ENCODE measurements at places on chromosomes 16 and 17.

DNA sequence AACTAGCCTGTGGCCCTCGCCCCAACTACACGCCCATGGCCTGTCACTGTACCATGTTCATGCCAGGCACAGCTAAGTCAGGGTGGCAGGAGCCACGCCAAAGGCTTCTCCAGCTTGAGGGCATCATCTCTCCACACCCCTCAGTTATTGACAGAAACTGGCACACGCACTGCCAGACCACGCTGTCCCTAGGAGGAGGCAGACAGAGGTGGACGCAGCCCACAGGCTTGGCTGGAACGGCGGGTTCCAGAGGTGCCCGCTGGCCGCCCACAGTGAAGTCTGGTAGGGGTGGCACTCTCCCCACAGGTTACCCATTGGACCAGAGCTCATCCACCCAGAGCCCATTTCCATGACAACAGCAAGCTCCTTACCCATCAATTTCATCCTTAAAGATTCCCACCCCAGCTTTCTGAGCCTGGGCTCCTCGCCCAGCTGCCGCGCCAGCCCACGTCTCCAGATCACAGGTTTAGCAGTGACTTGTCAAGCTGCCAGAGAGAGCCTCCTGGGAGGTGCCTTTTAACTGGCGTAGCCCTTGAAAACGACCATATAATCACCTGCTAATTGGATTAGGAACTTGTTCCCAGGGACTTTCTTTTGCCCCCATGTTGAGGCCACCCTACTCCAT, 27.9 kb downstream of the RPRML start:
- H3K27ac ChIP-seq, result no peak overlapping the region
- peak; percentile 48 for DNase-seq
- H3K4me1 ChIP-seq, result no peaks in the 10 kb centered on the region
- no peaks in the 10 kb centered on the region for H3K27me3 ChIP-seq
- H3K4me3 ChIP-seq, result no peak overlapping the region
- H3K36me3 ChIP-seq, result peaks cover 7% of the 10 kb centered on the region

DNA sequence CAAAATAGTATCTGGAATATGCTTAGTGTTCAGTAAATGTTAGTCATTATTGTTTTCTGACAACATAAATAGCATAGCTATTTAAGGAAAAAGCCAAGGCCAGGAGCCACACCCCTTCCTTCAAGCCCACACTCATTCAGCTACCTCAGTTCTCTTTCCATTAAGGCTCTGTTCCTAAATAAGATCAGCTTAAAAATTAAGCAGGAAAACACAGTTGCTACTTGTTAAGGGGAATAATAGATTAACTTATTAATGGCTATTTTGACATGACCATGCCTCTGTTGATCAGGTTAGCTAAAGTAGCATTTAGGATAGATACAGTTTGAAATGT, 158.1 kb downstream of the CHD9 start:
- H3K4me3 ChIP-seq, result no peak overlapping the region
- no peaks in the 10 kb centered on the region for H3K27me3 ChIP-seq
- H3K27ac ChIP-seq, result no peak overlapping the region
- no peak for DNase-seq
- H3K4me1 ChIP-seq, result peaks cover 75% of the 10 kb centered on the region

DNA sequence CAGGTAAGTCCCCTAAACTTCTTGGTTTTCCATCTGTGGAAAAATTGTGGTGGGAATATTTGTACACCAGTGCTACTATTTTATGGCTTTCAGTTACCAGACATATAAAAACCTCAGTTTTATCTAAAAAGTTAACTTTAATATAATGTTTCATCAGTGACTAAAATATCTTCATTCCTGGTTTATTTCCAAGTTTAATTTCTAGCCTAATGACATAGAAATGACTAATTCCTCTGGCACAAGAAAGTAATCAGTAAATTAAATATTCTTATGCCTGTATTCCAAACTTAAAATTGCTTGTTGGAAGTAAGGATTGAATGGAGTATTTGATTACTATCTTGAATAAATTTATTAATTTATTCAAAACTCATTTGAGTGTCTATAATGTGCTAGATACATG, 757.0 kb downstream of the CDH11 start:
- H3K4me3 ChIP-seq, result no peak overlapping the region
- no peaks in the 10 kb centered on the region for H3K36me3 ChIP-seq
- H3K27ac ChIP-seq, result no peak overlapping the region
- no peaks in the 10 kb centered on the region for H3K4me1 ChIP-seq
- no peak for DNase-seq

DNA sequence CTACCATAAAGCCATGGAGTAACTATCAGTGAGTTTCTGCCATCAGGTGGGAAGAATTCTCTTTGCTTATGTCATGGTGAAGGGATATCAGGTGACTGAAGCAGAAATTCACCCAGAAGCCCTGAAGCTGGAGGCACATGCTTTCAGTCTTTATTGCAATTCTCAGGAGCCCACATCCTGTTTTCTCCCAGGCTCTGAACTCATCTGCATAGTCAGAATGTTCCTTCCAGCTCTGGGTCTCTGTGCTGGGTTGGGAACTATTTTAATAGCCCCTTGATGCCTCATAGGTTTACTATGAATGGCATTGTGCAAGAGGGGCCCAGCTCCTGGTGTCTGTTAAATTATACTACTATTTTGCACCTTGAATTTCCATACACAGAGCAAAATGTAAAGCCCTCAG, 198.4 kb upstream of the SOX9 start:
- no peaks in the 10 kb centered on the region for H3K27me3 ChIP-seq
- H3K4me1 ChIP-seq, result no peaks in the 10 kb centered on the region
- no peaks in the 10 kb centered on the region for H3K36me3 ChIP-seq
- no peak overlapping the region for H3K4me3 ChIP-seq

- H3K27ac ChIP-seq, result no peak overlapping the region
- H3K4me3 ChIP-seq, result no peak overlapping the region
- no peak for DNase-seq
- H3K27me3 ChIP-seq, result no peaks in the 10 kb centered on the region
Observed at GRCh38 chr17:67628580-67629013, 89.1 kb upstream of the NOL11 start.

DNA sequence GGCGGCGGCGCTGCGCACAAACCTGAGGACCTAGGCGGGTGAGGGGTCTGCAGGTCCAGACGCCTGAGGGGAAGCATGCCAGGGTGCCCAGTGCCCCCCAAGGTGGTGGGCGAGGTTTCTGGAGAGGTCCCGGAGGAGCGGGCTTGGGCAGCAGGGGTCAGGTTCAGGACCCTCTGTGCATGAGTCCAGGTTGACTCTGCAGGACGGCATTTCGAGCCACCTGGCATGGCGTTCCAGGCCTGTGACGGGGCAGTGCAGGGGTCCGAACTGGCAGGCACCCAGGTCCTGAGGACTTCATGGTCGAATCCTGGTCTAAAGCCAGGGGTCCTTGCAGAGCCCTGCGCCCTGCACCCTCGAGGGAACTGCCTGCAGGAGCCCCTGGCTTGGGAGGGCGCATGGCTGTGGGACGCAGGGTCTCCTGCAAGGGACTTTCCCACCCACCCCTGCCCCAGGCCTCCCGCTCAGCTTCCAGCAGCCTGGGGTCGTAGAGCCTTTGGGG, 3.5 kb downstream of the SLC16A3 start:
- peaks cover 13% of the 10 kb centered on the region for H3K36me3 ChIP-seq
- H3K4me3 ChIP-seq, result peak overlapping the region; percentile 77
- H3K27me3 ChIP-seq, result no peaks in the 10 kb centered on the region
- DNase-seq, result peak; percentile 75

- H3K4me1 ChIP-seq, result no peaks in the 10 kb centered on the region
- no peak for DNase-seq
- no peaks in the 10 kb centered on the region for H3K27me3 ChIP-seq
- no peaks in the 10 kb centered on the region for H3K36me3 ChIP-seq
- H3K4me3 ChIP-seq, result no peak overlapping the region
Observed at GRCh38 chr17:77590951-77591735, 367.4 kb upstream of the TNRC6C start.

GRCh38 chr17:60393840-60394723, 2.1 kb upstream of the USP32 start:
- H3K4me3 ChIP-seq, result no peak overlapping the region
- H3K36me3 ChIP-seq, result no peaks in the 10 kb centered on the region
- DNase-seq, result no peak
- peaks cover 20% of the 10 kb centered on the region for H3K4me1 ChIP-seq
- peak overlapping the region; percentile 98 for H3K27ac ChIP-seq
- H3K27me3 ChIP-seq, result no peaks in the 10 kb centered on the region

- H3K4me3 ChIP-seq, result no peak overlapping the region
- peaks cover 35% of the 10 kb centered on the region for H3K4me1 ChIP-seq
- H3K36me3 ChIP-seq, result no peaks in the 10 kb centered on the region
- DNase-seq, result no peak
- H3K27me3 ChIP-seq, result no peaks in the 10 kb centered on the region
- H3K27ac ChIP-seq, result peak overlapping the region; percentile 69
Observed at GRCh38 chr16:81583893-81584631, 139.5 kb downstream of the CMIP start.

DNA sequence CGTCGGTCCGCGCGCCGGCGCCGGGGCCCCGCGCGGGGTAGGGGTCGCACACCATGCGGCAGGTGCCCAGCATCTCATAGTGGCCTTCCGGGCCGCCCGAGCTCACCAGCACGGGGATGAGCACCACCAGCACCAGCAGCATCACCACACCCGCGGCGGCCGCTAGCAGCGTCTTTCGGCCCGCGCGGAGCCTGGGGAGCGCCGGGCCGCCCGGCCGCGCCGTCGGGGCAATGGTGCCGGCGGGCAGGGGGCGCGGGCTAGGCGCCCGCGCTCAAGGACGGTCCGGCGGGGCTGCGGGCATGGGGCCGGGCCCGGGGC, 237 bp downstream of the C1QL1 start:
- no peaks in the 10 kb centered on the region for H3K36me3 ChIP-seq
- H3K27ac ChIP-seq, result no peak overlapping the region
- no peak for DNase-seq
- H3K4me3 ChIP-seq, result no peak overlapping the region
- H3K4me1 ChIP-seq, result peaks cover 29% of the 10 kb centered on the region

GRCh38 chr16:21166561-21166961, 8.1 kb downstream of the LDAF1 start:
- H3K27me3 ChIP-seq, result no peaks in the 10 kb centered on the region
- H3K4me1 ChIP-seq, result no peaks in the 10 kb centered on the region
- no peak for DNase-seq
- no peak overlapping the region for H3K4me3 ChIP-seq
- no peak overlapping the region for H3K27ac ChIP-seq

GRCh38 chr16:2592786-2593185, 55.0 kb downstream of the PDPK1 start:
- H3K27ac ChIP-seq, result no peak overlapping the region
- H3K4me1 ChIP-seq, result no peaks in the 10 kb centered on the region
- peaks cover 51% of the 10 kb centered on the region for H3K36me3 ChIP-seq
- H3K27me3 ChIP-seq, result no peaks in the 10 kb centered on the region

DNA sequence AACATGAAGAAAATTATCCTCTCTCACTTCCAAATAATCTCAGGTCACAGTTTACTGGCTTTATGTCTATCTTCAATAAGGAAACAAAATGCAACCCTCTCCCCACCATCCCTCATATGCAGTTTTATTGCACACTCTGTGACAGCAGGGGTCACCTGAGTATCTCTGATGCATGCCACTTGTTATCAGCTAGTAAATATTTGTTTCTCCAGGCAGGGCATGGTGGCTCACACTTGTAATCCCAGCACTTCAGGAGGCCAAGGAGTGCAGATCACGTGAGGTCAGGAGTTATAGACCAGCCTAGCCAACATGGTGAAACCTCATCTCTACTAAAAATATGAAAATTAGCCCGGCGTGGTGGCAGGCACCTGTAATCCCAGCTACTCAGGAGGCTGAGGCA, 61.1 kb downstream of the ADAMTS18 start:
- H3K4me1 ChIP-seq, result no peaks in the 10 kb centered on the region
- H3K27ac ChIP-seq, result no peak overlapping the region
- no peak overlapping the region for H3K4me3 ChIP-seq
- H3K27me3 ChIP-seq, result no peaks in the 10 kb centered on the region
- no peak for DNase-seq
- no peaks in the 10 kb centered on the region for H3K36me3 ChIP-seq

DNA sequence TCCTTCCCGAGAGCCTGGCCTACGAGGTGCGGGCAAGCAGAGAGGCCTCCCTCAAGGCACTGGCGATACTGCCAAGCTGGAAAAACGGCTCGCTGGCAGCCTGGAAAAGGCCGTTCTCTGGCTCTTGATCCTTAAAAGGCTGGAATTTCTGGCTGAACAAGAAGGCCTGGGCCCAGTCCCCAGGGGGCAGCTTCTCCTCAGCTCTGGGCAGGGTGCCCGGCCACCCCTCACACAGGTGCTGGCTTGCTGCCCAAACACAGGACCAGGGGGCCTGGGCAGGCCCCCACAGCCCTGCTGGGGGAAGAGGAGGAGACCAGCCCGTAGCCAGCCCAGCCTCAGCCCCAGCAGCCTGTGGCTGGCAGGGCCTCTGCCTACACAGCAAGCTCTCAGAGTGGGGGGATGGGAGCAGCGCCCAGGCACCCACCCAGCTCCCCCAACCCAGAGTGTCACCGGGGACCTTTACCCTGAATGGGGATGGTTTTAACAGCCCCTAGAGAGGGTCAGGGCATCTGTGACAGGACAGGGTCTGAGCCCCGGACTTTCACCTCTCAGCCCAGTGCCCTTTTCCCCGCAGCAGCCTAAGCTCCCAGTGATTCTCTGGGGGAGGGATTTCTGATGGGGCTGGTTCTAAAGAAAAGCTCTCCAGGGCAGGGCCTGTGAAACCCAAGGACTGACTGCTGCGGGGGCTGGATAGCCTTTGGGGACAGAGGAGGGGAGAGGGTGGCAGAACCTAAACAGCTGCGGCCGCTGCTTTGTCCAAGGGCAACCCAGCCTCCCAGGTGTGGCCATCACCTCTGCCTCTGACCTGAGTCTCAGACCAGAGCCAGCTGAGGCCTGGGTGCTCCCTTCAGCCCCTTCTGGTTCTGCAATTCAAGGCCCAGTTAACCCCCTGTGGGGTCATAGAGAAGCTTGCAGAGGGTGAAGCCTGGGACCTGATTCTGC, 38.6 kb upstream of the TOB1 start:
- H3K36me3 ChIP-seq, result no peaks in the 10 kb centered on the region
- H3K4me3 ChIP-seq, result no peak overlapping the region
- H3K4me1 ChIP-seq, result no peaks in the 10 kb centered on the region
- no peaks in the 10 kb centered on the region for H3K27me3 ChIP-seq
- peak; percentile 82 for DNase-seq

DNA sequence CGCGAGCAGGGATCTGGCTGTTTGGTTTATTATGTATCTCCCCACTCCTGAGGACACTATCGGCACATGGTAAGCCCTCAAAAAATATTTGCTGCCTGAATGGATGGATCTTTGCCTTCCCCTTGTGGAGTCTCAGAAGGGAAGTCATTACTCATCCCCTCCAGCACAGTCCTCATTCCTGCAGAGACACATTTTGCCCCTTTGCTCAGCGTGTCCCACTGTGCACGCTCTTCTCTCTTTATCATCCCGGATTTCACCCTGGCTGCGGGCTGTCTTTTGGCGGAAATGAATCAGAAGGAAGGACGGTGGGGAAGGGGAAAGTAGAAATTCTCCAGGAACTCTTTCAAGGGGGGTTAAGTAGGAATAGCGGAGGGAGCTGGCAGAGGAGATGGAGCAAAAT, 125.2 kb upstream of the CDC42EP4 start:
- no peaks in the 10 kb centered on the region for H3K36me3 ChIP-seq
- no peak for DNase-seq
- H3K4me3 ChIP-seq, result no peak overlapping the region

All from upper lobe of left lung (tissue), 6 donors.